Cerebellum (tissue), 4 donors: ENCODE measurements at places on chromosomes 2 and 18. TPM values are rescaled to one million over a fixed set of nuclear protein-coding genes. Genes with fewer than 3 reads are reported as not detected.

TFCP2L1 gene
- 0.45 TPM for total RNA-seq

DNA sequence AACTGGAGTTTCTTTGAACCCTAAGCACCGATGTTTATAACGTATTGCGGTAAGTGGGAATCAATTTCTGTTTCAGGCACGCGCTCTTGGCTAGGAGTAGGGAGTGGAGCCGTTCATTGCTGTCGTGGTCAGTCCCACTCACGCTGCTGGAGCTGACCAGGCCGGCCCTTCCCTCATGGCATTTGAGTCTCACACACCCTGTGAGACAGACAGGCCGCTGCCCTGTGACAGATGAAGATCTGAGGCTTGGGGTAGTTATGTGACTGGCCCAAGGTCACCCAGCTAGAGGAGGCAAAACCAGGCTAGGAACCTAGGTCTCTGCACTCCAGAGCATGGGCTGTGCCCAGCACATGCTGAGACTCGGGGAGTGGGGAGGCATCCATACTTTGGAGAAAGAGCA, 2.9 kb upstream of the CIDEA start:
- DNase-seq, result no peak

DNA sequence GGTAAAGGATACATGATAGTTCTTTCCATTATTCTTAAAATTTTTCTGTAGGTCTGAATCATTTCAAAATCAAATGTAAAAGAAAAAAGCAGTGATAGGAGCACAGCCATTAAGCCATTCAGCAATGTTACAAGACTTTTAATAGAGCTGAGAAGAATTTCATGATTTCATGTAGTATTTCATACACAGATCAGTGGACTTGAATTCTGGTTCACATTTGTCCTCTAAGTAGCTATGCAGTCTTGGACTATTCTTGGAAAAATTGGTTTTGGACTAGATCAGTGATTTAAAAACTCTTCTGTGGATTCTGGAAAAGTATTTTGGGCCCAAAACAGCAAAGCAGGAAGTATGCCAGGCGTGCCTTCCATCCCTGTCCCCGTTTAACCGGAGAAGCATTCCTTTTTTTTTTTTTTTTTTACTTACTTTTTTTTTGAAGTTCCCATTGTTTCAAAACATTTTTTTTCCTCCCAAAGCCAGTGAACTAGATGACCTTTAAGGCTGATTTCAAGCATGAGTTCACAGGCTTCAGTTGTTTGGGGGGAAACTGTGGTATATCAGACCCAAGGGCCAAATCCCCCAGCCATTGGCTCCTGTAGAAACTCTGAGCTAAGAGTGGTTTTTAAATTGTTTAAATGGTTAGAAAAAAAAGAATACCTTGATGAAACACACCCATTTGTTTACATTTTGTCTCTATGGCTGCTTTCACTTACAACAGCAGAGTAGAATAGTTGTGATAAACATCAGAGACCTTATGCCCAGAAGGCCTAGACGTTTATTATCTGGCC, 17.5 kb upstream of the POLI start:
- no peak for DNase-seq

ATP5MC3 gene
- 55.3 TPM for total RNA-seq

GRCh38 chr2:226800941-226801784, 1.5 kb upstream of the IRS1 start:
- DNase-seq, result peak; percentile 96

- no peak for DNase-seq
These were observed 26.8 kb downstream of the DIS3L2 start for GRCh38 chr2:231988179-231988866.

DNA sequence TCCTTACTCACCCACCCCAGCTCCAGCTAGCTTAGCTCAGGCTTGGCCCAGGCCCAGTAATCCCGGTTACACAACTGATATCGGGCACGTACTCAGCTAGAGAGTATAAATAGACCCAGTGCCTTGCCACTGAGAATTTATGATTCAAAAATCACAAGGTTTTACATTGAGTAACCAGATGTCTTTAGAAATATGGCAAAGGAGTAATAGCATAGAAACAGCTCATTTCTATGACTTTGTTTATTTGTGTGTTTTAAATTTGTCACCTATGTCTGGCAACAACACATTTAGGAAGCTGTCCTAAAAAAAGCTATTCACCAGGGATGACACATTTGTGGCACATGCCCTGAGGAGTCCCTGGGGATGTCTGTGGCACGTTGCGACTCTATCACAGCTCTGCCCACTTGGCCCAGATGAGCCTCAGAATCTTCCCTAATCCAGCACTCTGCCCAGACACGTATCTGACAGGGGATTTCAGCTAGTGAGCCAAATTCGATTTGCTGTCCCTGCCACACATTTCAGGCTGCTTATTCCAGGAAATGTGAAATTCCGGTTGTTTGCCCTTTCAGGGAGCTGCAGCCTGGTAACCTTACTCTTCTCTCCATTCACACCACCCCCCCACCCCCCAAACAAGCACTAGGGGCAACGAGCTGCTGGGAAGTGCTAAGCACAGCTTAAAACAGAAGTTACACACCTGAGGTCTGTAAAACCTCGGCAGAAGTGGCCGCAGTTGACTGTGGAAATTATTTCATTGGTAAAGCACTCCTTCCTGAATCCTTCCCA, 85.4 kb upstream of the ZCCHC2 start:
- peak; percentile 34 for DNase-seq

DNA sequence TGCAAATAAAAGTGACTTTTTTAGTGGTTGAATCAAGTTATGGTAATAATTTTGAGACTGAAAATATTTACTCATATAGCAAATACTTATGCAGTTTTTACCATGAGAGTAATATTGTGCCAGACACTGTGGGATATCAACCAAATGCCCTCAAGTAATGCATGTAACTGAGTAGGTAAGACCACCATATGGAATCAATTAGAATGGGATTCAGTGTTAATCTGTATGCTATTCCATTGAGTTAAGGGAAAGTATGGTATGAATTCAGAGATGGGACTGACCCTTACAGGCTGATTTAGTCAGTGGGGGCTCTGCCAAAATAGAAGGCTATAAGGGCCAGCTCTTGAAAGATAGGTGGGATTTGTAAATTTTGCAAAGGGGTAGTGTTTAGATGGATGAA, 131.6 kb downstream of the CCDC85A start:
- no peak for DNase-seq

DNA sequence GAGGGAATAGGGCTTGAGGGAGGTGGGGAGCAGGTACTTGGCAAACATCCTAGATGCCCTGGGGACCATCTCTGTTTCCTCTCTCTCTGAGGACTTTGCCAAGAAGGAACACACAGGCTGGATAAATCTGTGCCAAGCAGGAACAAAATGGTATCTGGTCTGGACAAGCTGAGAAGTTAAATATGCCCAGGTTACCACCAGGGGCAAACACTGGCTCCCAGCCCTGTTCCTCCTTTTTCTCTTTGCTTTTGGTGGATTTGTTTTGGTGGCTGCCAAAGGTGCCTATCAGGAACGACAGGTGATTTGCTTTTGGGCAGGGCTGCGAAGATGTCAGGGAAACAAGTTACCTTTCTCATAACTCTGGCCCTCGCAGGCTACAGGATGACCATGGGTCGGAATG, 227.5 kb upstream of the SMAD2 start:
- DNase-seq, result no peak

B3GNT7 gene
- total RNA-seq, result 1.2 TPM

SERPINE2 gene
- total RNA-seq, result 42.3 TPM

GRCh38 chr2:196159221-196159892, 12.0 kb downstream of the STK17B start:
- no peak for DNase-seq

GRCh38 chr18:43650426-43650825, 373.1 kb upstream of the SYT4 start:
- no peak for DNase-seq

MEMO1 gene
- total RNA-seq, result 60.9 TPM

TRIM43 gene
- 1.1 TPM for total RNA-seq

SLC30A3 gene
- 3.2 TPM for total RNA-seq

- no peak for DNase-seq
These were observed 177.5 kb downstream of the MTCL1 start for GRCh38 chr18:8882632-8883408.

DNA sequence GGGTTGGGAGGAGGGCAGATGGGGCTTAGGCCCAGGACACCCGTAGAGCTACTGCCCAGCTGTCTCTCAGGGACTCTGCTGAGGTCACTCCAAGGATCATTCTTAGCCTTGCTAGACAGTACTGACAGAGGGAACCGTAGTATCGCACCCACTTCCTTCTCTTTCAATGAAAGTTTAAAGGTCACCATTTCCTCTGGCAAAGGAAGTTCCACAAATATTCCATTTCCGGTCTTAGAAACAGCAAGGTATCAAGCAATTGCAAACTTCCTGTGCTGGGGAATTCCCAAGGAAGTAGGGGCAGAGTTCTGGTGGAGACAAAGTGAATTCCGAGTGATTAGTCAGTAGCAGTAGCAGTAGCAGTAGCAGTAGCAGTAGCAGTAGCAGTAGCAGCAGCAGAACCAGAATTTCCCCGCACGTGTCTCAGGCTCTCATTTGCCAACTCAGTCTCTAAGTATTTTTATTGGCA, 24.7 kb downstream of the IL1B start:
- no peak for DNase-seq

GRCh38 chr2:173401716-173402326, 47.1 kb downstream of the CDCA7 start:
- DNase-seq, result no peak

GRCh38 chr18:22536558-22536957, 118.8 kb upstream of the CTAGE1 start:
- DNase-seq, result no peak

DNA sequence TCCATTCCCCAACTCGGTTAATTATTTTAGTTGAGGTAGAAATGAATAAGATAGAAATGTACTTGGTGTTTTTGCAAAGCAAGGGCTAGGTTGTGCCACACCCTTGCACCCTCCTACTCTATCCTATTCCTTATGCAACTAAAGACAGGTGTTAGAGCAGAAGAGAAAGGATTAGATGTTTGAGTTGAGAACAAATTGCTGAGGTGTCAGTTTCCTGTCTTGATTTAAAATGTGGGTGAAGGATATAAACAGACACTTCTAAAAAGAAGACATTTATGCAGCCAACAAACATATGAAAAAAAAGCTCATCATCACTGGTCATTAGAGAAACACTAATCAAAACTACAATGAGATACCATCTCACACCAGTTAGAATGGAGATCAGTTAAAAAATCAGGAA, 1256.2 kb downstream of the CNTNAP5 start:
- DNase-seq, result no peak

- no peak for DNase-seq
These were observed 723.1 kb downstream of the TMEM182 start for GRCh38 chr2:103484906-103485305.

DNA sequence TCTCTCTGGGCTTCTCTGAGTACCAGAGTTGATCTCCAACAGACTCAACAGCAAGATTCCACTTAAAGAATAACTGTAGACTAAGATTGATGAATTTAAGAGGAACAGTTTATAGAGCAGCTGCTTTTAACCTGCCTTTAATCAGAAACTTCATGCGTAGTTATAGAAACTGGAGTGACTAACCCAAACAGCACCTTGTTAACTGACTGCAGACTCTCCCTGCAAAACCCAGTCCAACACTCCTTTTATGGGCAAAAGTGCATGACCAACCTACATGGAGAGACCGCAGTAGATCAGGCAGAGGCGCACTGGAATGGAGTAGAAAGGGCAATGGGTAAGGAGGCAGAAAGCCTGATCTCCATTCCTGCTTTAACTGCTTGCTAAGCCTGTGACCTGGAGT, 110.6 kb downstream of the NRP2 start:
- no peak for DNase-seq

DNAH6 gene
- total RNA-seq, result 9.5 TPM

- no peak for DNase-seq
These were observed 446.1 kb downstream of the EIPR1 start for GRCh38 chr2:2931318-2932075.

LONRF2 gene
- 36.1 TPM for total RNA-seq

INO80B gene
- total RNA-seq, result 9.2 TPM

CD8B gene
- total RNA-seq, result 0.27 TPM

GRCh38 chr2:108820482-108820881, 33.9 kb downstream of the CCDC138 start:
- DNase-seq, result no peak

CCDC148 gene
- total RNA-seq, result 13.5 TPM

DNA sequence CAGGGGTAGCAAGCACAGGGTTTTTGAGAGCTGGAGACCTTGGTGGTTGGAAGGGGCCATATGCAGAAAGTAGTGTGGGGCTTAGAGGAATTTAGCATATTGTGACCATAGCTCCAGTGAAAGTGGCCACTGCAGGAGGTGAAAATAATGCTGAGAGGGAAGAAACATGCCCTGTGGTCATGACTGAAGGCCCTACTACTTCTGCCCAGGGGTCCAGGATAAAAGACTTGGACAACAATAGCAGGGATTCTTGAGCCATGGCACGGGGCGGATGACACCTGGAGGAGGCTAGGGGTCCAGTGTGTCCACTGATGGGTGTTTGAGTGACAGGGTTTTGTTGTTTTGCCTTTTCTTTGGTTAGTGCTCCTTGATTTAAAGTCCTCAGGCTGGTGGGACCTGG, 694.6 kb downstream of the CPS1 start:
- no peak for DNase-seq

GRCh38 chr2:178787934-178788333, 19.3 kb downstream of the TTN start:
- no peak for DNase-seq

BMP10 gene
- total RNA-seq, result not detected

- no peak for DNase-seq
These were observed 10.0 kb downstream of the FAP start for GRCh38 chr2:162233197-162233596.

GRCh38 chr2:28539118-28539541, 43.3 kb downstream of the PLB1 start:
- DNase-seq, result no peak

DNA sequence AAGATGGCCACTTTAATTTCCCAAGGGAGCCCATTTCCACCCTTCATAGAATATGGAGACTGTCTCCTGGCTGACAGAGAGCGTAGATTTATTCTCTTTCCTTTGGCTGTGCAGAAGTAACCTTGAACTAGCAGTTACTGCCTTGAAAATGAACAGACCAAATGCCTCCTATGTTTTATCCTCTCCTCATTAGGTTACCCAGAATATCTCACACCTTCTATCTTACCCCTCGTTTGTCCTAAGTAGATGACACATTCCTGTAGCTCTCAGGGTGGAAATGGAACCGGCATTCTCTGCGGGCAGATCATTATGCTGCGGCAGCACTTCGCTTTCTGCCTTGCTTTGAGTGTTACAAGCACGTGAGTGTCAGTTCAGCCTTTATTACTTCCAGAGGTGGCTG, 336.5 kb downstream of the DCDC2C start:
- no peak for DNase-seq

DNA sequence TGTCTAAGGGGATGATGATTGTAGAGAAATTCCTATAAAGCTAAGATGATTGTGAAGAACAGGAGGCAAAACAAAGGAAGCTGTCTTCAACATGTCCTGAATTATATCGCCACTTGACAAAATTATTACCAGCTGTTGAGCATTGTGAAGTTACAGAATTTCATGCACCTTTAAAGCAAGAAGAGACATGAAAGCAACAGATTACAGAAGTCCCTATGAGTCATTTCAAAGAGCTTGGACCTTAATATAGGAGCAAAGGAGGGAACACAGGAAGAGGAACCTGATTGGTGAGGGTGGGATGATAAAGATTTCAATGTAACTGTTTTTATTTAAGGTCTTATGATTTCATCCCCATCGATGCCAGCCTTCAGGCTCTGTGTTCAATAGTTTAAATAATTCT, 526.9 kb upstream of the HNMT start:
- DNase-seq, result no peak

SMIM21 gene
- total RNA-seq, result not detected

ASXL3 gene
- 98.8 TPM for total RNA-seq
